Ureter (tissue), 1 donor: ENCODE measurements at places on chromosomes 11 and 22. TPM values are rescaled to one million over a fixed set of nuclear protein-coding genes. Genes with fewer than 3 reads are reported as not detected.

Gene MTA2
- total RNA-seq: 128 TPM

Gene OR2AG2
- total RNA-seq: 1.7 TPM

DNA sequence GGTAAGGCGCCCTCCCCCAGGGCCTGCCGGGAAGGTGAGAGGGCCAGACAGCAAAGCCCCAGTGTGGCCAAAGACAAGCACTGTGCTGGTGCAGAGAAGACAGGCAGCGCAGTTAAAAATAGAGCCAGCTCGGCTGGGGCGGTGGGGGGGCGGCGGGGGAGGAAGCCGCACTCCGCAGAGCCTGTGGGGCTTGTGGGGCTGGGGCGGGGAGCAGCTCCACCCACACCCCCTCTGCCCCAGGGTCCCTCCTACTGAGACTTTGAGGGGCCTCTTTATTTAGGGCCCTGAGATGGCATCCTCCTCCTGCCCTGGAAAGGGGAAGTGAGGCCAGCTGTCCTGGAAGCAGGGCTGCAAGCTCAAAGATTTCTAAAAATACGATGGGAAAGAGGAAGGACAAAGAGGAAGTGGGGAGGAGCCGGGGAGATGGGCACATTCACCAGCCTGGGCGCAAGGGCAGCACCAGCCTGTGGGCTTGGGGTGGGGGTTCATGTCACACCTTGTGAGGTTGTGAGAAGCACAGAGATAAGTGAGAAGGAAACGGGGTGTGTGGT lies 2.6 kb downstream of the CYTH4 start:
- no peak for DNase-seq

GRCh38 chr22:37661160-37661924 lies 2.8 kb downstream of the PDXP start:
- DNase-seq: no peak

- DNase-seq: no peak
Observed at GRCh38 chr11:18457450-18457849, 1.8 kb downstream of the LDHAL6A start.

Gene MDK
- 105 TPM for total RNA-seq

Gene ANO3
- total RNA-seq: 0.55 TPM

- no peak for DNase-seq
Observed at GRCh38 chr11:82505379-82505778, 228.3 kb downstream of the FAM181B start.

- DNase-seq: no peak
Observed at GRCh38 chr11:116911976-116912734, 74.7 kb upstream of the APOA1 start.

Gene RIMBP3C
- 0.29 TPM for total RNA-seq

GRCh38 chr11:69022260-69022659 lies 9.2 kb upstream of the MRGPRF start:
- DNase-seq: no peak

Gene FGF19
- total RNA-seq: not detected

DNA sequence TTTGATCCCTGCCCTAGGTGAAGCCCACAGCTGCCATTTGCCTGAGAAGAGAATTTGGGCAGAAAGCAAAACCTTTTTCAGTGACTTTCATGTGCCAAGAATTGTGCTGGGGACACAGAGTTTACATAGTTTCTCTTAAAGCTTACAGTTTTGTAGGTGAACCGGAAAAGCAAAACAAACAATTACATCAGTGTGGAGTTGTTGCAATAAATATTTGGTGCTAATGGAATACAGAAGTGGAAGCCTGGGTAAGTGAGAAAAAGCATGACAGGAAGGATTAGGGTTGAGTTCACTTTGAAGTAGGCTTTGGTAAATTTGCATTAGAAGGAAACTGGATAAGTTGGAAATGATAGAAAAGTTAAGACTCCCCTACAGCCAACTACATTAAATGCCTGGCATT lies 82.7 kb downstream of the RASSF10 start:
- no peak for DNase-seq

- no peak for DNase-seq
Observed at GRCh38 chr22:24893341-24894070, 53.0 kb downstream of the LHFPL7 start.

GRCh38 chr11:5967708-5968107 lies 586 bp downstream of the OR56A5 start:
- DNase-seq: no peak

- DNase-seq: no peak
Observed at GRCh38 chr11:63527667-63528066, 8.9 kb upstream of the PLAAT4 start.

- no peak for DNase-seq
Observed at GRCh38 chr11:76736773-76737495, 46.2 kb upstream of the TSKU start.
